ENCODE measurements at places on chromosomes 4 and X. TPM values are rescaled to one million over a fixed set of nuclear protein-coding genes. Genes with fewer than 3 reads are reported as not detected.

GRCh38 chrX:2819345-2820135 lies 9.2 kb upstream of the GYG2 start:
- DNase-seq = no peak

- no peak for DNase-seq
Measured at GRCh38 chr4:35934320-35934981, 309.9 kb downstream of the ARAP2 start.

GRCh38 chrX:136635235-136635634 lies 12.7 kb upstream of the CD40LG start:
- DNase-seq = no peak

DNA sequence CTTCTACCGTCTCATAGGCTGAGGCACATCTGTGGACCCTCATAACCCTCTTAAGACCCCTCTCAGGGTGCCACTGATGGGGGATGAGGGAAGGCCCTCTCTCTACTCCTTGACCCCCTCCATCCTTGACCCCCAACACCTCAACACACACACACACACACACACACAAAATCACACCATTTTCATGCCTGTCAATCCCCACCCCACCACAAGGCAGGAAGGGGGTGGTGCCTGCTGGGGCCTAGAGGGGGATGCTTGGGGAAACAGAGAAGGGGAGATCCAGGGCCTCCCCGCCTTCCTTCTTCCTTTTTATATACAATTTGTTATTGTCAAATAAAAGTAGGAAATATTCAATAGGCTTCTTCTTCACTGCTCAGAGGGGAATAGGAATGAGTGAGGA lies 1.2 kb upstream of the EBP start:
- DNase-seq = no peak

Gene CRLF2
- not detected for total RNA-seq

Gene CABS1
- total RNA-seq = not detected

Gene CYSLTR1
- total RNA-seq = 1.1 TPM

Gene PDE5A
- total RNA-seq = 21.6 TPM

DNA sequence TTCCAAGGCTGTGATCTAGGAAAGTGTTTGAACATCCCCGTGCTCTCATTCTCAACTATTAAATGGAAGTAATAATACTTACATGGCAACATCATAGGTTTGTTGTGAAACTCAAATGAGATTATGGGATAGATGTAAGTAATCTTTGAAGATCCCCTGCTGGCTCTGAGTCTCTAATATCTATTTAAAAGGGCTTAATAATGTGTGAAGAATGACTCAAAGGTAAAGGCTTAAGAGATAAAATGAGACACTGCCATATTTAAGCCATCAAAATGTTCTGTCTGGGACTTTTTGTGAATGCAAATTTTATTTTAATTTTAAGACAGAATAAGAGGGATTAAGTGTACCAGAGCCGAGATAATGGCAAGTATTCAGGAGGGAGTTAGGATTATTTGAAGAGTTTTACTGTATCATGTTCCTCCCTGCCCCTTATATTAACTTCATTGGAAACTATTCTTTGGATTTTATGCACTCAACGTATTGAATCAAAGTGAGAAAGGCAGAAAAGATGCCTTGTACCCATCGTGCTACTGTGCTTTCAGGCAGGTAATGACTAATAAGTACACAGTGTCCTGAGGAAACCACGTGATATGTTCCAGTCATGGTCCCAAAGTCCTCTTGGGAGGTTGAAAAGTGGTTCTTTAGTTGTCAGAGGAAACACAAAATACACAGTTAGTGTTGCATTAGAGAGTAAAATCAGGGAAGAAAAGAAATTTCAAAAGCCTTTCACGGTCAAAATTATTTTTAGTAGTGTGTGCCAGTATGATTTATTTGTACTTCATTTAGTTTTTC lies 192.4 kb downstream of the RBM46 start:
- DNase-seq = no peak

- DNase-seq = no peak
Measured at GRCh38 chrX:150753968-150754367, 60.8 kb downstream of the MTMR1 start.

Measured in adrenal gland (tissue), 19 donors.